ENCODE measurements at places on chromosomes 5 and 9.
A peak's percentile ranks its signal among the peaks of the same experiment; 100 is the strongest.

GRCh38 chr5:14809369-14810155 is 62.0 kb downstream of the ANKH start:
- DNase-seq = no peak

DNA sequence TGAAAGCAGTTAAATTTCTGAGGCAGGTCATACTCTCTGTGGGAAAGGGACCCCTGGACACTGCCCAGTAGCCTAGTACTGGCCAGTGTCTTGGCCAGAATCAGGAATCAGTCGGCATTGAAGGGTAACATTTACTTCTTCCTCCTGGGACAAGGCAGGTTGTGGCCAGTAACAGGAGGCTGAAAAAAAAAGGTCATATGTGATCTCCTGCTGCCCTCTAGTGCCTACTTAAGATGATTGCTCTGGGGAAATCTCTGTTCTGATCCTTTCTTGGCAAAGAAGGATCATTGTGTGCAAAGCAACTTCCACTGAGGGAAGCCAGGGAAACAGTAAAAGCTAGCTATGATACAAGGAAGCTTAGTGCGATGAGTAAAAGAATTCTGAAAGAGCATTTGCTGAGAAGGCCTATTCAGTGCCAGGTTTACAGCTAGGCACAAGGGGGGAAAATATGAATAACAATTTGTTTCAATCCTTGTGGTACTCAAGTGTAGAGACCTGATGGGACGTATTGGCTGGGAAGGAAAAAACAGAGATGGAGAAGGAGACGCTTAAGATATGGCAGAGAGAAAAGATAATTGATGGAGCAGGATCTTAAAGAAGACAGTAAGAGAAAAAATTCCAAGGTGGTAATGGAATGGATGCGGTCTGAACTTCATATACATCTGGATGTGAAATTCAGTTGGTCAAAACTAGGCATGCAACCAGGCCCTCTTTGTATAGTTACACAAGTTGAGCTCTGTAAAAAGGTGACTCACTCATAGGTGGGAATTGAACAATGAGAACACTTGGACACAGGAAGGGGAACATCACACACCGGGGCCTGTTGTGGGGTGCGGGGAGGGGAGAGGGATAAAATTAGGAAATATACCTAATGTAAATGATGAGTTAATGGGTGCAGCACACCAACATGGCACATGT is 25.8 kb upstream of the TRIM32 start:
- no peak for DNase-seq

DNA sequence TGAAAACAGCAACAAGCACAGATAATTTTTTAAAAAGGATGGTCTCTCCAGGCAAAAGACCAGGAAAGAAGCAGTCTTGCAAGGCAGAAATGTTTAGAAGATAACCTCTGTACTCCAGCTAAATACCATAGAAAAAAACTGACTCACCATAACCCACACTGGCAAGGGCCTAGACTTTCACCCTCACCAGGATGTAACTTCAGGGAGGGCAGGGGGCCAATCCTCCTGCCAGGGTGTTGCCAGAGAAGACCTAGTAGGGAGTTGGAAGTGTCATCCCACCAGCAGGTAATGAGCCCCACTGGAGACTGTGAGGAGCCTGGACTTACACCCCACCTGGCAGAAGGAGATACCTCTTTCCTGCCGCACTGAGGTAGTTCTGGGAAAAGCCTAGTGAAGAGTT is 97.6 kb downstream of the PRELID2 start:
- DNase-seq = no peak

- no peak for DNase-seq
These were observed 87.1 kb upstream of the HAND1 start for GRCh38 chr5:154565123-154565522.

DNA sequence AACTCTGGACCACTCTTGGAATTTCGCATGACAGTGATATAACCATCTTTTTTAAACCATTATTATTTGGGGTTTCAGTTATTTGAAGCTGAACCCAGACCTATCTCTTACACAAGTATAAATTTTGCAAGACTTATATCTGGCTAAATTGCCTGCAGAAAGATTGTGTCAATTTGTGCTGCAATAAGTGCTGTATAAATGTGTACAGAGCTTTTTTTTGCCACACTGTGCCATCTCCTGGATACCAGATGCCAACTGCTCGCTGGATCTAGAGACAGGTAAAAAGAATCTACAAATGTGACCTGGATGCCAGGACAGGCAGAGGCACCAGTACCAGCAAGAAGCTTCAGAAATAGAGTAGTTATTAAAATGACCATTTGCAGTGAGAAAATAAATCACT is 25.9 kb upstream of the TTC39B start:
- no peak for DNase-seq

DNA sequence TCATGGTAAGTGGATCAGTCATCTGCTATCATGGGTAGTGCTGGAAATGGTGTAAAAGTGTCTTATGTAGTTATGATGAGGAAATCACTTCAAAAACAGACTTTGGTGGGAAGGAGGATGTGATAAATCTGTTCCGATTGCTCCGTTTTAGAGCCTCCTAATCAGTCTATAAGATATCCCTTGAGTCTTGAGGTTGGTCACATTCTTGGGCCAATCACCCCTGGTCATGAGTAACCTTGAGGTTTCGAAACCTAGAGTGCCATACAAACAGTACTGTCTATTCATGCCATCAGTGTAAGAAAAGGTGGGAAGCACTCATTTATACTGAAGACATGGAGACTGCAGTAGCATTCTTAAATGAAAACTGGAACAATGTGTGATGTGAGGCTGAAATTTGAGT is 45.8 kb downstream of the LRRTM2 start:
- DNase-seq = no peak

DNA sequence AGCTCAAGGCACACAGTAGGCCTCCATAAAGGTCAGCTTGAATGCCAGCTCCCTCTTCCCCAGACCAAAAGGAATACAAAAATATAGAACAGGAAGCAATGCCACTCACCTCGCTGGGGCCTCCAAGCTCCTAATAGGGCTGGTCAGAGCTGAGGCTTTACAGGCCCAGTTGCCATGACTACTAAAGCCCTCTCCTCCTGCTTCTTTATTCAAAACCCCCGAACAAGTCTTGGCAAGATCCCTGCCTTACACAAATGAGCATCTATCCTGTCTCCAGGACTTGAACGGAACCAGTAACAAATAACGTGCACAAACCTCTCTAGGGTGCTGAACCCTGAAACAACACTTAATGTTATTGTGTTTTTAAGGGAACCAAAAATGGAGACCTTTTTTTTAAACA is 136.3 kb downstream of the SIL1 start:
- no peak for DNase-seq

DNA sequence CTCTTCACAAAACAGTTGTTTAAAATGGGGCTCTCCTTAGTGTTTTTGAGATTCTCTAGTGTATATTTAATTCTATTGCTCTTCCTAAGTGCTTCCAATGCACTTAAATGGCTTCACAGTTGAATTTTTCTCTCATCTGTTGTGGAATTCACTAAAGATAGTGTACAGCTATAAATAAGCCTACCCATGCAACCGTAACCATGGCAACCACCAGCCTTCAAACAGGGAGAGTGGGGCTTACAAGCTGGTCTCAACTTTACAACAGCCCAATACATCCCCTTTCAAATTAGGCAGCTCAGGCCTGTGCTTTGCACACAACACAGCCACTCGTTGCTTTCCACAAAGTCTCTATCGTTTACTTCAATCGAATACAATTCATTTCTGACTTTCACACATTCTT is 144.0 kb upstream of the PLPPR1 start:
- no peak for DNase-seq

- DNase-seq = peak; percentile 53
These were observed 23.0 kb downstream of the ABL1 start for GRCh38 chr9:130857864-130858738.

GRCh38 chr9:108049026-108049607 is 559.5 kb upstream of the KLF4 start:
- peak; percentile 19 for DNase-seq

DNA sequence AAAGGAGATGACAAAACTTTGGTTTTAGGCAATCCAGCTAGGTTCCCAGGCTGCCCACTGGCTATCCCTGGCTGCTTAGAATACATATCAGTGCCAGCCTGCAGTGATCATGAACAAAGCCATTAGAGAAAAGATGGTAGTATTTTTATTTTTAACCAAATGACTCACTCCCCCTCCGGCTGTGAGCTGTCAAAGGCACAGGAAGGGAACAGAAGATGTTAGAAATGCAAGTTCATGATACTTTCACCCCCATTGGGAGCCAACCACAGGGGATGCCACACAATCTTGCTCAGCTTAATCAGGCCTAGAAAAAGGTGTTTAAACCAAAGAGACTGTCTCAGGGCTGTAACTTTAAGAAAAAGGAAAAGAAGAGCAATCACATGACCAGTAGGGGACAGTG is 70.3 kb upstream of the ASTN2 start:
- DNase-seq = no peak

Measured in breast epithelium (tissue), 4 donors.